CD4-positive, alpha-beta T cell treated with Interleukin-4 for 4 hours (primary cell): ENCODE measurements at places on chromosomes 16 and 17.

DNA sequence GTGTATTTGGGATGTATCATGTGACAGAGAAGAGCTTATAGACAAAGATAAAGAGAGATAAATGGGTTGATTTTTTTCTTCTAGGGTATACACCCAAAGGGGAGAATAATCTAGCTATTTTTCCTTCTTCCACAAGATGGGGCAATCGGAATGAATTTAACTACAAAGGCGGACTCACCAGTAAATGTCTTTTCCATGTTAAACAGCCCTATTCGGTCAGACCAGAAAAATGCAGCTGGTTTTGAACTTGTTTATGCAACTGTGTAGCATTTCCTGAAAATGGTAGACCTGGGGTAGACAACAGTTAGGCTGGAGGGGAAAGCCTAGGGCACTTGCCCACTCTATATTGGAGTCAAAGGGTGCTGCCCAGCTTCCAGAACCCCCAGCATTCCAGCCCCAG lies 477.1 kb downstream of the TOX3 start:
- DNase-seq = no peak

- no peak for DNase-seq
These were observed 777 bp downstream of the FOXN1 start for GRCh38 chr17:28506763-28507487.

GRCh38 chr17:9283909-9284308 lies 262.6 kb downstream of the NTN1 start:
- no peak for DNase-seq

GRCh38 chr16:17334096-17334495 lies 136.7 kb downstream of the XYLT1 start:
- DNase-seq = no peak

DNA sequence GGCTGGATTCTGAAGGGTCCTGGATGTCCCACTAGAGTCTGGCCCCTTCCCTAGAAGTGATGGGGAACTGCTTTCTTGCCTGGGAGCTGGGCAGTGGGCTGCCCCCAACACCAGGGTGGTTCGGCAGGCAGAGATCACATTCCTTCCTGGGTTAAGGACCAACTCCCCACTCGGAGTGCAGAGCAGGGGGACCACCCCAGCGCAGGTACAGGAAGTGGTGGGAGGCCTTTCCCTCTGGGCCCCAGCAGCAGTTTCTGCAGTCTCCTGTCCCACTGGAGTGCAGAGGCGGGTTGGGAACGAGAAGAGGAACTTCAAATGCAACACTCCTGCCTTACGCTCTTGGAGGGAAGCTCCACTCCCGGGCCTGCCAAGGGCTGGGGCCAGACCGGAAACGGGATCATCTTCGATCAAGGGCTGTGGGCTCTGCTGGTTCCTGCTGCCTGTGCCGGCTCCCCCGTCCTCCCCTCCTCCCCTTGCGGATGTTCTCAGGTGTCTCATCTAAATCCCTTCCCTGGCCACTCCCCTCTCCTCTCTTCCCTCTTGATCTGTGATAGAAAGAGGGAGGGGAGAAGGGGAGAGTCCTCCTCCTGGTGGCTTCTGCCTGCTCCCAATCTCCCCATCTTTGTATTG lies 9.0 kb upstream of the NGFR start:
- DNase-seq = no peak

DNA sequence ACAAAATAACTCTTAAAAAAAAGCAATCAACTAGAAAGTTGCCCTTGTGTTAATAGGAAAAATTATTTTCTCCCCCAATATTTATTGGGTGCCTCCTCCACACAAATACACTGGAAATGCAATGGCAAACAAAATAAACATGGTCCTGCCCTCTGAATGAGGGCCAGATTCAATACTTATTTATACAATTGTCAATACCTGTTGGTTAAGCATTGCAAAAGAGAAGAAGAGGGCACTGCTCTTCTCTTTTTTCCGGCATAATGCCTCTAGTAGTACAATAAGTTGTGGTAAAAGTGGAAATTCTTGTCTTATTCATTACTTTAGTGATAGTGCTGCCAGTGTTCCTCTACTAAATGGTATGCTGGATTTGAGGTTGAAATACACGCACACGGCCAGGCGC lies 22.5 kb upstream of the ALDH3A2 start:
- no peak for DNase-seq

DNA sequence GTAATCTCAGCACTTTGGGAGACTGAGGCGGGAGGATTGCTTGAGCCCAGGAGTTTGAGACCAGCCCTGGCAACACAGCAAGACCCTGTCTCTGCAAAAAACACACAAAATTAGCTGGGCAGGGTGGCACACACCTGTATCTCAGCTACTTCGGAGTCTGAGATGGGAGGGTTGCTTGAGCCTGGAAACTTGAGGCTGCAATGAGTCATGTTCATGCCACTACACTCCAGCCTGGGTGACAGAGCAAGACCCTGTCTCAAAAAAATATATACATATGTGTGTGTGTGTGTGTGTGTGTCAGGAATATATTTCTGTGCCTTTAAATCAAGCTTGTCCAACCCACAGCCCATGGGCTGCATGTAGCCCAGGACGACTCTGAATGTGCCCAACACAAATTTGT lies 55.2 kb downstream of the CRISPLD2 start:
- no peak for DNase-seq

DNA sequence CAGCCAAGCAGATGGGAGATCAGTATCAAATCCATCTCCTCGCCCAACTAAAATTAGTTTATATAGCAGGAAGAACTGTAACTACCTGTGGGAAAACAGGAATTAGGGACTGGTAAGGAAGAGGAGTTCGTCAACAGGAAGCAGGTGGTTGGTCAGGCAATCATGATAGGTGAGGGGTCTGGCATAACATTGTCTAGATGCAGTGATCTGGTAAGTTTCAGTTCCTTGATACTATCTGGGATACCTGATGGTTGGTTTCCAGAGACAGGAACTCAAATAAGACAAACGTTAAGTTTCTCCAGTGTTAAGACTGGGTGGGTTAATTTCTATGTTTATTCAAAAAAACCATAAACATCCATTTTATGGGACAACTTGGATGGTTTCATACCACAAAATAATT lies 53.8 kb downstream of the CEP112 start:
- no peak for DNase-seq

- DNase-seq = no peak
These were observed 181.9 kb downstream of the MSI2 start for GRCh38 chr17:57438066-57438731.

GRCh38 chr17:82126556-82127314 lies 28.7 kb upstream of the FASN start:
- DNase-seq = peak; percentile 86
